Activated T-helper 1 cell treated with Interleukin-2 at 50 U/mL for 16 hours (primary cell): ENCODE measurements at places on chromosomes 4 and X.

- no peak for DNase-seq
Measured at GRCh38 chr4:38002451-38003071, 42.4 kb downstream of the PTTG2 start.

- DNase-seq: no peak
Measured at GRCh38 chr4:4991541-4992099, 27.6 kb downstream of the CYTL1 start.

GRCh38 chrX:136251041-136251991 lies at the start of gene MAP7D3:
Gene MAP7D3, minus strand, starts transcription at chrX:136251400. Its CDS starts 42 bp downstream, at chrX:136251358.
- DNase-seq: peak; percentile 58

DNA sequence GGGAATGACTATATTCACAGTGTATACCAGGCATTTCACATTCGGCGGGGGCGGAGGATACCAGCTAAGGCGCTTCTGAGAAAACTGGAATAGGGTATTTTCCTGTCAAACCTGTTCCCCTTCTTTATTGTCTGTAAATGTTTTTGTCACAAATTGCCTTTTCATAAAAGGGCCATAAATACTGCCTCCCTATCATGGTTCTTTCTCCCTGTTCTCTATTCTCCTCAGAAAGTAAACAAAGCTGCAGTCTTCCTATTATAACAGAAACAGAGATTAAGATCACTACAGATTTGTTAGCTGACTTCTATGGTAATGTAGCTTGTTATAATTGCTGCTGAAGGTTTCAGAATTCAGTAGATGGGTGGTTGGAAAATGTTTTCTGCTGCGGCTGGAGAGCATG lies 32.2 kb downstream of the MID2 start:
- DNase-seq: no peak

GRCh38 chr4:168540086-168540485 lies 43.2 kb downstream of the PALLD start:
- DNase-seq: no peak

GRCh38 chr4:174189392-174190015 lies 94.0 kb downstream of the FBXO8 start:
- DNase-seq: no peak

GRCh38 chrX:128458888-128459287 lies 406.7 kb upstream of the ACTRT1 start:
- no peak for DNase-seq

GRCh38 chr4:129344058-129344457 lies 248.1 kb downstream of the C4orf33 start:
- DNase-seq: no peak

DNA sequence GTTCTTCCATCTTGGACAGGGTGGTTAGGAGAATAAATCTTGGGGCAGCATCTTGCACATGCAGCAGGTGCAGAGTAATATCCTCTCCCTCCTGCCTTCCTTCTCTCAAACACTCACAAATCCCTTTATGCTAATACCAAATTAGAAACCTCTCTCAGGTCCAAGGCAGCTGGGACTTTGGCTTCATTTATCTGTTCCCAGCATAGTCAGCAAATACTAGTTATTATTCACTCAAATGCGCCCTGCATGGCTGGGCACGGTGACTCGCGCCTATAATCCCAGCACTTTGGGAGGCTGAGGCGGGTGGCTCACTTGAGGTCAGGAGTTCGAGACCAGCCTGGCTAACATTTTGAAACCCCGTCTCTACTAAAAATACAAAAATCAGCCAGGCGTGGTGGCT lies 156.0 kb upstream of the GALNT7 start:
- no peak for DNase-seq

DNA sequence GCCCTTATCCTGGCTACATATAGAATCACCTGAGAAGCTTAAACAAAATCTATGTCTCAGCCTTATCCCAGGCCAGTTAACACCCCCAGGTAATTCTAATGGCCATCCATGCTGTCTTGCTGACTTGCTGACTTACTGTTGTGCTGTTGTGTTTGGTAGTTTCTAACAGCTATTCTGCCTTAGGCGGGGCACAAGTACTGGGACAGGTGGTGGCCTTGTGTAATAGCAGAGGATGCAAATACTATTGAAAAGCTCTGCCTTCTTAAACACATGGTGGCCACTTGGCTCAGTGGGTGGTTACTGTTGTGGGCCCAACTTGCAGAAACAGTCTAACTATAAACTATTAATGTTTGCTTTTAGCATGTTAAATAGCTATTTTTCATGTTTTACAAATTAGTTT lies 56.2 kb downstream of the CDS1 start:
- no peak for DNase-seq

DNA sequence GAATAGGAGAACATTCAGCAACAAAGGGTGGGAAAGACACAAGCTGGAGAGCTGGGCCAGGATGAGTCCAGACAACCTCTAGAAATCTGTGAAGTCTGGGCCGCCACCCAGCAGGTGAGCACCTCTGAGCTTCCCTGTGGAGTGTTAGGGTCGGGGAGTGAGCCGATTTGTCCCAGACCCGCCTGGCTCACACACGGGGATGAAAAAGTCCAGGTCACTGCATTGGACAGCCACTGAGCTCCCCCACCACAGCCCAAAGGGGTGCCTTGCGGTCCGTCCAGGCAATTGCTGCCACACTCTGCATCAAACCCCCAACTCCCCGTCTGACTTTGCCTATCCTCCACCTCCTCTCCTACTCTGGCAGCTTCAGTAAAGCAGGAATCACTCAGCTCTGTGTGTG lies 38.7 kb downstream of the NHSL2 start:
- DNase-seq: no peak

GRCh38 chr4:99856166-99856565 lies 38.1 kb downstream of the LAMTOR3 start:
- no peak for DNase-seq

DNA sequence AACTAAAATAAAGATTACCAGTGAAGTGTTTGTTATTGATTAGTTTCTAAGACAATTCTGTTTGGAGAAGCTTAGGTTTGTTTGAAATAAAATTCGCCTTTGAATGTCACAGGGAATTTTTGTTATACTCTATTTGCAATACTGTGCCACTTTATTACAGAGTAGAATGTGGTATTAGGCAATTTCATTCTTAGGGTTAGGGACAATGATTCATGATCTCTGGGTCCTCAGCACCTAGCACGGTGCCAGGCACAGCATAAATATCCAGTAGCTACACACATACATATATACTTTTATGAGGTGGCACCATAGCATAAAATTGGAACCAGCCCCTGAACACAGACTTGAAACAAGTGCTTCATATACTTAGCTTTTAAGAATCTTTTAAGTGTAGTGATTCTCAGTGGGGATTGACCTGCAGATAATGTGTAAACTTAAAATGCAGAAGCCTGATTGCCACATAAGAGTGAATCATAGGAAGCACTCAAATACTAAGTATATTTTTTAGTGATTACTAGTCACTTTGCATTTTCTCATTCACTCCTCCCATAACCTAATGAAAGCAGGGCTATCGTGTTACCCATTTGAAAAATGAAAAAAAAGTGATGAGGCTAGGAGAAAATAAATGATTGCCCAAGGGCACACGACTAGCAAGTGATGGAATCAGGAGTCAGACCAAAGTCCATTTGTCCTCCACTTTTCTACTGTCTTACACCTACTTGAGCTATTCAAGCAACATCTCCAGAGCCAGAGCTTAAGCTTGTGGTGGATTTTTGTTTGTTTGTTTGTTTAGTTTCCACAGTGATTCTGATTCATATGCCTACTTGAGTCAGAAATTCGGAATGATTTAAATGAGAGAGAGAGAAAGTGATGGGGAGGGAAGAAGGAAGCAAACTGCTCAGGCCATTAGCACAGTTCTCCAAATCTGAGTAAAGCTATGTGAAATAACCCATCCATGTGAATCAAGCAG lies 366.0 kb upstream of the FGF13 start:
- no peak for DNase-seq

GRCh38 chr4:121764702-121765367 lies at the start of gene SMIM43:
Gene SMIM43, minus strand, starts transcription at chr4:121765164. Its CDS starts 59 bp downstream, at chr4:121765105.
- DNase-seq: no peak

- no peak for DNase-seq
Measured at GRCh38 chr4:182023469-182023868, 219.7 kb upstream of the TENM3 start.

GRCh38 chr4:119053245-119053644 lies 82.4 kb upstream of the MYOZ2 start:
- no peak for DNase-seq

GRCh38 chr4:102945066-102945465 lies 74.4 kb downstream of the SLC9B1 start:
- no peak for DNase-seq

GRCh38 chr4:2047031-2047660 lies 12.0 kb upstream of the NAT8L start:
- no peak for DNase-seq
